ENCODE measurements at places on chromosomes 12 and 14.

DNA sequence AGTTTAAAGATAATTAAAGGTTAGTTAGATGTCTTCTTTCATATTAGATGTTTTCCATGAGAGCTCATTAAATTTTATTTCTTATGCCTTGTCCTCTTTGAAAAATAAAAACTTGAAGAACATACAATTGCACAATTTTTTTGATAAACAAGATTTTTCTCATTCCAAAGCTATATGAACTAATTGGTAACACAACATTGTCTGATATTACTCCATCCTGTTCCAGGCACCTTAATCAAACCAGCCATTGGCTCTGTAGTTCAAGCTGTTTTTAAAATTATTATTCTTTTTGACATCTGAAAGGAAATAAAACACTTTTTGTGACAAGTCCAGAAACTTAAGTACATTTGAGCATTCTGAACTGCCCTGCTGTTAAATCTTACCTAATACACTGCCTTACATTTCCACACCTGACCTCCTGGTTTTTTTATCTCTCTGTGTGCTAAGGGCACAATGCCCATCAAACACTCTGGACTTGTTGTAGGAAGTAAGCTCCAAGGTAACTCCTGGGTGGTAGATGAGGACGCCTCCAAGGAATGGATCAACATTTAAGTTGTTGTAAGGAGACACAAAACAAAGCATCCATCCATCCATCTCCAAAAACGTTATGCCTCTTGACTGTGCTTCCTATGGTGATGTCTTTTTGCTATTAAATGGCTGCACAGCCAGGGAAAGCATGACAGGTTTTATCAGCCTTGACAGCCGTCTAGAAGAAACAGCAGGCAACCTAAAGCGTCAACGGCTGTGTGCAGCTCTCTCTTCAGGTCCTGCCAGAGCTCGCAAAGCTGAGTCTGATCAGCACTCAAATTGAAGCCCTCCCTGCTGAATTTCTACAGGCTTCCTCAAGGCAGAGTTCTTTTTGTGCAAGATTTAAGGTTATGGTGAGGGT lies 449.9 kb upstream of the FLRT2 start:
- no peak for DNase-seq

DNA sequence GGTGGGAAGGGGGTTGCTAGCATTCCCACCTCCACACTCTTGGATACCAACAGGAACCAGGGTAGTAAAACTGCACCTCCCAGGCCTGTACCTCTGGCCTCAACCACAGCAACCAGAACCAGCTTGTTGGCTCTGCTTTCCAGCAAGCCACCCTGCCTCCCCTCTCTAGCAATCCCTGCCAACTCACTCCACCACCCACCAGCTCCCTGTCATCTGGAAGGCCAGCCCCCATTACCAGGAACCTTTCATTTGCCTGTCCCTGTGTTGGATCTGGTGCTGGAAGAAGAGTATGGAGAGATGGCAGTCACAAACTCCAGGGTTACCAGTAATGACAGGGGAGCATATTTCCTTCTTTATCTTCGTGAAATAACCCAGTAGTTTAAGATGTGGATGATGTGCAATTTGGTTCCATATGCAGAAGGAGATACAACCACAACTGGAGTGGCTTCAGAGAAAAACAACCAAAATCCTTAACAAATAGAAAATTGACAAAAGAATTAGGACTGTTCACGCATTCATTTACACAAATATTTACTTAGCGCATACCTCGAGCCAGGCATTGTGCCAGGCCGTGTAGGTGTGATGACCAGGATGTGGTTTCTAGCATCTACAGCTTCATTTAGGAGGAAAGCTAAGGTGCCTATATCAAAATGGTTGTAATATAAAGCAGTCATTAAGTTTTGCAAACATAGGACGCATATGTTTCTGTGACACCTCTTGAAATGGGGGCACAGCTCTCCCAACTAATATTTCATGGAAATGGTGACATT lies 3.4 kb downstream of the B4GALNT3 start:
- peak; percentile 66 for DNase-seq

DNA sequence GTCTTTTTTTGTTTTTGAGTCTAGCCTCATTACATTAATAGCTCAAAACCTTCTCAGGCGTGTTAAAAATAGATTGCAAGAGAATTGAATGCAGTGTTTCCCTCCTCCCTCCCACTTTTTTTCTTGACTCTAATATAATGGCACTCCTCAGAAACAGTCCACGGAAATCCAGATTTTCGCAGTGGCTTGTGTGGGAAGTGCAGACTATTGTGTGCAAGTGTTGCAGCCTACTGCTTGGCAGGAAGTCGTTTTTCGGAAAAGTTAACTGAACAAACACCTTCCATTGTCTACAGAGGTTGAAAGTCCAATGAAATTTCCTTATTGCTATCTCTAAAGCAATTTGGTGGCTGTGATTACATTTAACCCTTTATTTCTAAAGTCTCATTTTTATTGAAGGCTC lies 147.9 kb upstream of the E2F7 start:
- DNase-seq = no peak

- peak; percentile 54 for DNase-seq
These were observed 116.2 kb upstream of the FRMD6 start for GRCh38 chr14:51535443-51536044.

DNA sequence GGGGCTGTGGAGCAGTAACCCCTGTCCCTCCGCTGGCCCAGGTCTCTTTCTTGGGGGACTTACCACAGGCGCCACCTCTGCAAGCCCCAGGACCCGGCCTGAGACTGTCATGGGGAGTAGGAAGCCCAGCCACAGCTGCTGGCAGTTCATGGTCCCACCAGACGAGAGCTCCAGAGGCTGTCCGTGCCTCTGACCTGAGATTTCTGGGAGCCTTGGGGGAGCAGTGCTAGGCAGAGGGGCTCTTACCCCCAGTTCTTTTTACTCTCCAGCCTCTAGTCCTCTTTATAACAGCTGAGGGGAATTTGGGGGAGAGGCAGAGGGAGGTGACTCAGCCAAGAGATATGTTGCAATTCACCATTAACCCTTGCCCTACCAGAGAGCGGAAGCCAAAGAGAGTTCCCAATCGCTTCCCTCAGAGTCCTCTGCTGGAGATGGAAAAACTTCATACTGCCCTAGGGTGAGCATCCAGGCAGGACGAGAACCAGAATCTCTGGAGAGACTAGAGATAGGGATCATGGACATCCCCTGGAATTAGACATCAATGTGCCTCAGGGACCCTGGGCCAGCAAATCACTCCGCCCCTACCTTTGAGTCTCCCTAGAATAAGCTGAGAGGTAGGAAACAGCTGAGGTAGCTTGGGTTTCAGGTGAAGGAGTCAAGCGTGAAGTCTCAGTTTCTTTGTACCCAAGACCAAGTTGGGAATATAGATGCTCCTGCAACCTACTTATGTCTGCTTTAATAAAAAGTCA lies at the start of gene MMP19:
Gene MMP19 (minus strand): TSS at position 256 of the 749 bp plus-strand sequence. CDS start 106 bp downstream, at position 150.
- peak; percentile 55 for DNase-seq

DNA sequence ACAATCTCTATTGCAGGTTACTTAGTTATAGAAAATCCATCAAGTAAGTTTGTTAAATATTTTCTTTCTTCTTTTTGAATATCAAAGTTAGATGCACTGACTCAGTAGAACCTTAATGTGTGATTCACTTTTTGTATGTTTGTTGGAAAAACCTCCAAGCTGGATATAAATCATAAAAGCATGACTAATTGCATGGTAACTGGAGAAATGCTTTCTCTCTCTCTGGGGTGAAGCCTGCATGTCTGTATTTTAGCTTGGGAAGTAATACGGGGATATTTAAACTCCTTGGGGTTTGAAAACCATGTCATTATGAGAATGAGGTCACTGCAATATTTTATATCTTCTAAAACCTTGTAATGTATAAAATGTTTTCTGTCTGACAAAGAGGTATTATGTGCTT lies 58.6 kb upstream of the MYF6 start:
- DNase-seq = peak; percentile 59

DNA sequence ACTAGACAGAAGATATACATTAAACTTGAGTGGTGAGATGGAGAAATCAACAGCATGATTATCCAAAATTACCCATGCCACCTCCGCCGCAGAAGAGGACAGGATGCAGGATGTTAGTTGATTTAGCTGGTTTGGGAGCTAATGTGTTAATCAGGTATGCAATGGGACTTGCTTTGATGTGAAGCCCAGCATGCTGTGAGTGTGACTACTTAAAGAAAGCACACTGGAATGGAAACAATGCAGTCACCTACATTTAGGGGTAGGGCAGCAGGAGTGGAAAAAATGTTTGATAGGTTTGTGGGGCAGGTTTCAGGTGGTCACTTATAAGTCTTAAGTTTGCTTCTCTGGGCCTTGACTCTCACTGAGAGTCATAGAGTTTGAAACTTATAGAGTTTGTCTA lies 170.0 kb upstream of the DAAM1 start:
- no peak for DNase-seq

DNA sequence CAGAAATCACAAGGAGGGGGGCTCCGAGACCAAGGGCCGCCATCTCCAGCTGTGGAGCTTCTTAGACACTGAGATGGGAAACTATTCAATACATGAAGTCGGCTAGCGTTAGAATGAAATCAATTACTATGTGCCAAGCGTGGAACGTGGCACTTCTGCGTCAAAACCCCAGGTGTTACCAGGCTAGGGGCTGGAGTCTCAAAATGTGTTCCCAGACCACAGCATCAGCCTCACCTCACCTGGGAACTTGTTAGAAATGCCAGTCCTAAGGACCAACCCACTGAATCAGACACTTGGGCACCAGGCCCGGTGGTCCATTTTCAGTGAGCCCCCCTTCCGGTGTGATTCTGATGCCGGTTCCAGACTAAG lies 5.0 kb upstream of the SETD1B start:
- no peak for DNase-seq

GRCh38 chr14:61498303-61498702 lies 176.9 kb downstream of the PRKCH start:
- DNase-seq = no peak

GRCh38 chr14:57737598-57737997 lies 128.3 kb downstream of the SLC35F4 start:
- no peak for DNase-seq

GRCh38 chr12:102232446-102232845 lies 34.8 kb upstream of the PMCH start:
- no peak for DNase-seq

GRCh38 chr14:81329640-81330381 lies 70.3 kb downstream of the STON2 start:
- DNase-seq = peak; percentile 29

GRCh38 chr12:52014567-52015530 lies 8.1 kb downstream of the TAMALIN start:
- no peak for DNase-seq

GRCh38 chr14:33932576-33933345 lies 18.1 kb downstream of the EGLN3 start:
- DNase-seq = peak; percentile 28

GRCh38 chr12:6791931-6792520 lies 2.7 kb downstream of the CD4 start:
- no peak for DNase-seq

GRCh38 chr12:122979908-122980182 lies 636 bp upstream of the ARL6IP4 start:
- DNase-seq = no peak

- peak; percentile 53 for DNase-seq
These were observed 320.2 kb downstream of the GRIN2B start for GRCh38 chr12:13661005-13661887.

All from PC-3 (cell line).